Hematopoietic multipotent progenitor cell treated with erythropoietin and hydrocortisone succinate and interleukin-3 and kit ligand, for 8 days (in vitro differentiated cells): ENCODE measurements at places on chromosomes 2 and 18.
A peak's percentile ranks its signal among the peaks of the same experiment; 100 is the strongest.

- no peak for DNase-seq
Observed at GRCh38 chr2:211367711-211368110, 811.3 kb downstream of the CPS1 start.

- peak; percentile 55 for DNase-seq
Observed at GRCh38 chr2:110674620-110675555, 3.0 kb downstream of the BUB1 start.

GRCh38 chr18:22214731-22215528 lies 45.5 kb downstream of the GATA6 start:
- no peak for DNase-seq

- no peak for DNase-seq
Observed at GRCh38 chr18:38616306-38616705, 1050.7 kb upstream of the CELF4 start.

DNA sequence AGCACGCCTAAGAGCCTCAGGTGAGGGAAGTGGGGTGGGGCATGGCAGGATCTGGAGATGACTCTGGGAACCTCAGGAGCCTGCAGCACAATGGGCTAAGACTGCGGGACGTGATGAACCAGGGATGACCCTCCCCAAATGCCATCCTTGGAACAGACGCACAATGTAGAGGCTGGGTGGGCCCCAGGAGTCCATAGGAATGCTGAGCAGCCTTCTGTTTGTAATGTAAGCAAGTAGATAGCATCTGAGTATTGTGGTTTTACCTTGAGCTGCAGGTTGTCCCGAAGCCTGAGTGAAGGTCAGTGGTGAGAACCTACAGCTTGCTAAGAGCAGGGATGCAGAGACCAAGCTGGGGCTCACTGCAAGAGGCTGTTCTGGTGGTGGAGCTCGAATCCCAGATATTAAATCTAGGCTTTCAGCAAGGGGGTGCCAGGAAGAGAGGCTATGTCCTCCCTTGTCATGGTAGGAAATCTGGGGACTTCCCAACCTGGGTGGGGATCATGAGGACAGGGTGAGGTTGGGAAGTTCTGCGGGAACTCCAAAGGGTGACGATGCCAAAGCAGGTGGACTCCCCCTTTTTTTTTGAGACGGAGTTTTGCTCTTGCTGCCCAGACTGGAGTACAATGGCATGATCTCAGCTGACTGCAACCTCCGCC lies 5.8 kb downstream of the SCTR start:
- no peak for DNase-seq

DNA sequence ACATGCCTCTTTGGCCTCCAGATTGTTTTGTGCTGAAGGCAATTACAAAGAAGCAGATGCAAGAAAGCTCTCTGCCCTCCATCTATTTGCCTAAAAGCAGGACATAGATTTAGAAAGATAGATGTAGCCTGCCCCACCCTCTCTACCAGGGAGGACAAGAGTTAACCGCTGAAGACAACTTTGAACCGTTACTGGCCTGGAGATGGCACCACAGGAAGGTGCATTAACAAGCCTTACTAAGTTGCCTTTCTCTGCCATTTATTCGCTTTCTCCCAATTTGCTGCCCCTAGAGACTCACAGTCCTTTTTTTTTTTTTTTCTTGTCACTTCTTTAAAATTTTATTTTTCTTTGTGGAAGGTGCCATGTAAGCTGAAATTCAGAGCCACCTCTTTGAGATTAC lies 28.8 kb upstream of the RMDN2 start:
- DNase-seq, result peak; percentile 37
